Esophagus squamous epithelium (tissue), 5 donors: ENCODE measurements at places on chromosomes 7 and 10. TPM values are rescaled to one million over a fixed set of nuclear protein-coding genes. Genes with fewer than 3 reads are reported as not detected.

TRPV5 gene
- not detected for total RNA-seq

TMEM229A gene
- total RNA-seq: not detected

OPALIN gene
- not detected for total RNA-seq

DNA sequence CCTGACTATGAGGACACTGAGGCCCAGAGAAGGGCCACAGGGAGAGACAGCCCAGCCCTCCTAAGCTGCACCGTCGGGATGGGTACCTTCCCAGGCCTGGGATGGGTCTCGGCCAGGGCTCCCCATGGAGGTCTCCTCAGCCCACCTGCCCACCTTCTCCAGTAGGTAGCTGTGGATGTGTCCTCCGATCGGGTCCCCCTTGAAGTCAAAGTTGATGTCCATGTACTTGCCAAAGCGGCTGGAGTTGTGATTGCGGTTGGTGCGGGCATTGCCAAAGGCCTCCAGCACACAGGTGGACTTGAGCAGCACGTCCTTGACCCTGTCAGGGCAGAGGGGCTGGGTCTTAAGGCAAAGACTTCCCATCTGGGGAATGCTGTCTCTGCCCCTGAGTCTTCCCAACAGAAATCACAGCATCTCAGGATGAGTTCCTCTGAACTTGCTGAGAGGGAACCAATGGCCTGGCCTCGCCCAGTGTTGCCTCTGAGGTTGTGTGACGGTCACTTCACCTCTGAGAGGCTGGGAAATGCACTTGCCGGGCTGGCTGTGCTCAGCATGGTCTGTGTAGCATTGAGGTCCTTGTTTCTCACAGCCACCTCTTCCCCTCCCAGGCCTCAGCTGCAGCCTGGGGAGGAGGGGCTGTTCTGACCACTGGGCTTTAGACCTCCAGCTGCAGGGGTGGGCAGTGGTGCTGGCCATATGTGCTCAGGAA lies 3.3 kb downstream of the MYO1G start:
- no peak for DNase-seq

DNA sequence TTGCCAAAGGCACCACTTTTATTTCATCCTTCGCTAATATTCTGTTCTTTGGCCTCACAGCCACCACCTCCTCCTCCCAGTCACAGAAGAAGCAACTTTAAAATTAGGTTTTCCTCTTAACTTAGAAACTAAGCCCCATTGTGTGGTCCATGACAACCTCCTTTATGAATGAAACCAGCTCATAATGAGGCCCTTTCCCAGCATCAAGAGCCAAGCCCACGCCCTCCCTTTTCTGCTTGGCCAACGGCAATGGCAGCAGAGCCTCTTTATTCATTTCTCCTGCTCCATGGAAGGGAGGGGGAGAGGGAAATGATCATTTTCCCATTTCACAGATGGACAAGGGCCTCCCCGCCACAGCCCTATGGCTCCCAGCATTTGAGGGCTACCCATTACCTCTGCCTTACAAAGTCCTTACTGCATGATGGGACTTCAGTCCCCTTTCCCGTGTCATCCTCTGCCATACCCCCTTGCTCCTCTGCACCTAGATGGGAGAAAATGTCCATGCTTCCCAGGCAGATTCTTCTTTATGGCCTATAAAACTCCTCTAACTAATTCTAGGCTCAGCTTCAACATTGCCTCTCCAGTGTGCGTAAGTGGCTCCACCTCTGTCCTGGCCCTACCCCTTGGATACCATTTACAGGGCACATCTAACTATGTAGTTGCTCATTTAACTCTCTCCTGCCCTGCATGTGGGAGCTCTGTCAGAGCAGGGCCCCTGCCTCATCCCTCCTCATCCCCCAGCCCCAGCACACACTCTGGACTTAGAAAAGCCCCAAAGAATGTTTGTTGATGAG lies 475.5 kb downstream of the RPS24 start:
- no peak for DNase-seq

- no peak for DNase-seq
These were observed 4.8 kb upstream of the MTG1 start for GRCh38 chr10:133388973-133389818.

DNA sequence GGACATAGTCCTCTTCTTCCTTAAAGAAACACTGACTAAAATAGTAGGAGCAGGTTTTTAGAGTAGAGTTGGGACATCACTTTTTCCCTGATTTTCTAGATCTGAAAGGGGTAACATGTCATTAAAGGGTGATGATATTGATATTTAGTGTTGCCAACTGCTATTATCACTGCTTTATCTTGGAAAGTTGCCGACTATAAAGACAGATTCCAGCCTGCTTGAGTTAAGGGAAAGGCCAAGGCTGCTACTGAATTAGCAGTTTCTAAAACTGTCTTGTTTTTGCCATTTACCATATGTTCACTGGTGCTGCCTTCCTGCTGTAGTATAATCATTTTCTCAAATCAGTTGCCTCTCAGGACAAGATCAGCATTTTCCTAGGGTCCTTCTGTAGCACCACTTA lies 29.7 kb downstream of the AP3M1 start:
- DNase-seq: no peak

- DNase-seq: no peak
These were observed 19.0 kb upstream of the TRIM56 start for GRCh38 chr7:101066141-101066832.

DNA sequence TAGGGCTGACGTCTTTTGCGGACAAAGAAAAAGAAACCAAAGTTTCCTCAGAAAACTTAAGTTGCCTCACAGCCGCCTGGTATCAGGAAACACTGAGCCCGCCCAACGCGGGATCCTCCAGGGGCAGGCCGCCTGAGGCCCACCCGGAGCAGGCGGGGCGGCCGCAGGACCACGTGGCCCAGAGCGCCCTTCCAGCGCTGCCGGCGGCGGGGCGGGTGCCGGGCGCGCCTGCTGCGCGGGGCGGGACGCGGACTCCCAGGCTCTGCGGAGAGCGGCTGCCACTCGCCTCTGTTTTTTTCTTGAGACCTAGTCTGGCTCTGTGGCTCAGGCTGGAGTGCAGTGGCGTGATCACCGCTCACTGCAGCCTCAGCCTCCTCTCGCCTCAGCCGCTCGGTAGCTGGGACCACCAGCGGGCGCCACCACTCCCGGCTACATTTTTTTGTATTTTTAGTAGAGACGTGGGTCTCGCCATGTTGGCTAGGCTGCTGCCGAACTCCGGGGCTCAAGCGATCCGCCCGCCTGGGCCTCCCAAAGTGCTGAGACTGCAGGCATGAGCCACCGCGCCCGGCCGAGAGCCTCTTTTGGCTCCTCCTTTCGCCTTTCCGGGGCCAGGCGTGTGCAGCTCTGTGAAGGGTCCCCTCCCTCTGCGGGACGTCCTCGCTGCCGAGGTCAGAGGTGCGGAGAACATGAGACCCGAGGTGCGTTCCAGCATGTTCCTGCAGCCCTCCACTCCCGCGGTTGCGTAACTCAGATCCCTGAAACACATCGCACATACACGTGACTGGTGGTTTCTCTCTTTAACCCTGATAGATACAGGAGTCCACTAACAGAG lies 11.6 kb upstream of the HNRNPF start:
- peak; percentile 24 for DNase-seq

DNA sequence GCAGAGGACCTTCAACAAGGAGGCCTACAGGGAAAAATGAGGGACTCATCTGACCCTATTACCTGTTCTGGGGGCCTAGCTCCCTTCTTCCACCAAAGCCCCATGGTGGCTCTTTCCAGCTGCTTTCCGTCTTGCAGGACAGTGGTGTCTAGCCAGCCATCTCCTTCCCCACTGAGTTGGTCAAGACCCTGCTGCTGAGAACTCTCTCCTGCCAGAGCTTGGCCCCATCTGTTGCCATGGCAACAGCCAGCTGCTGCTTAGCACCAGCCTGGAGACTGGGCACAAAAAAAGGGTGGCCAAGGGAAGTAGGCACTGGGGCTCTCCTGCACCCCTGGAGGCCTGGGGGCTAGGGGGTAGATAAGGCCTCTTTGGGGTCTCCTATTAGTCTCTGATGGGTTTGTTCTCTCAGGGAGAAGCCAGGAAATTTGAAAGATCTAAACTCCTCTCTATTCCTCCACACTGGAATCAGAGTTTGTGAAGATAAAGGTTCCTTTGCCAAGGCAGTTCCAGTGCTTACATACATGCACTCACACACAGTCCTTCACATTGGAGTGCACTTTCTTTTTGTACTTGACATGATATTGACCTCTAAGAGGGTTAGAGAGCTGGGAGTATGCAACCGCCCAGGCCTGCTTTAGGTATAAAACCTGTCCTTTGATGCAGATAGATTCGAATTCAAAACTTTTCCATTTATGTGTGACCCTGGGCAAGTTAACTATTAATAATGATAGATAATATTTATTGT lies 15.8 kb downstream of the TSPAN33 start:
- DNase-seq: no peak
